CD4-positive, alpha-beta T cell (primary cell): ENCODE measurements at places on chromosomes 16 and 17.

GRCh38 chr16:15865742-15866141 lies 8.9 kb upstream of the MYH11 start:
- H3K4me1 ChIP-seq = no peaks in the 10 kb centered on the region
- no peak overlapping the region for H3K4me3 ChIP-seq
- no peaks in the 10 kb centered on the region for H3K27me3 ChIP-seq
- H3K27ac ChIP-seq = no peak overlapping the region
- no peak for DNase-seq

DNA sequence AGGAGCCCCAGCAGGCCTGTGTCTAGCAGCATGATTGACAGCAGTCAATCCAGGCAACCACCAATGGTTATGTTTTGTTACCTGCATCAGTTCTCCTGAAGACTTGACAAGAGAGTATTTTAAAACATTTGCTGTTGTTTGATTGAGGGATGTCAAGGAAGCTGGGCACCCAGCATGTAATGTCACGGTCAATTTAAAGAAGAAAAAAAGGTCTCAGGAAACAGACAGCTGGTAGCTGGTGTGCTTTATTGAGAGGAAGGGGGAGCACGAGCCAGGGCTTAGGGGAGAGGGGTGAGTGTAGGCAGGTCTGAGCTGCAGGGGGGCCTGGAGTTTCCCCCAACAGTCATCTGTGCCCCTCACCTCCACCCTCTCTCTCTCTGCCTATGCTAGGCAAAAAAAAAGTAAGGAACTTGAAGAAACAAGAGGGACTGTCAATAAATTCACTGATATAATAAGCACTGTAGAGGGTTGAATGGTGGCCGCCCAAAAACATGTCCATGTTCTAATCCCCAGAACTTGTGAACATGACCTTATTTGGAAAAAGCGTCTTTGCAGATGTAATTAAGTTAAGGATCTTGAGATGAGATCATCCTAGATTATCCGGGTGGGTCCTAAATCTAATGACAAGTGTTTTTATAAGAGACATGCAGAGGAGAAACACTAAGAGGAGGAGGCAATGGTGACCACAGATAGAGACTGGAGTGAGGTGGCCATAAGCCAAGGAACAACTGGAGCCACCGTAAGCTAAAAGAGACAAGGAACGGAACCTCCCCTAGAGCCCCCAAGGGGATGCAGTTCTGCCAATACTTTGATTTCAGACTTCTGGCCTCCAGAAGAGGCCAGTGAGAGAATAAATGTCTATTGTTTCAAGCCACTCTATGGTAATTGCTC lies 14.5 kb downstream of the TSPOAP1 start:
- no peaks in the 10 kb centered on the region for H3K27me3 ChIP-seq
- H3K36me3 ChIP-seq = peaks cover 9% of the 10 kb centered on the region

- peak; percentile 76 for DNase-seq
- peaks cover 4% of the 10 kb centered on the region for H3K36me3 ChIP-seq
- no peak within 1 kb of the TSS for H3K27ac ChIP-seq
- H3K4me3 ChIP-seq = peak within 1 kb of the TSS; percentile 92
- peaks cover 30% of the 10 kb centered on the region for H3K4me1 ChIP-seq
Observed at GRCh38 chr17:42798383-42799380, at the start of the genes CNTD1 and COA3. Gene CNTD1 (plus strand): TSS chr17:42798861. CDS start chr17:42799068, 207 bp downstream. Gene COA3 (minus strand): TSS chr17:42798704. CDS start chr17:42798681, 23 bp downstream.

DNA sequence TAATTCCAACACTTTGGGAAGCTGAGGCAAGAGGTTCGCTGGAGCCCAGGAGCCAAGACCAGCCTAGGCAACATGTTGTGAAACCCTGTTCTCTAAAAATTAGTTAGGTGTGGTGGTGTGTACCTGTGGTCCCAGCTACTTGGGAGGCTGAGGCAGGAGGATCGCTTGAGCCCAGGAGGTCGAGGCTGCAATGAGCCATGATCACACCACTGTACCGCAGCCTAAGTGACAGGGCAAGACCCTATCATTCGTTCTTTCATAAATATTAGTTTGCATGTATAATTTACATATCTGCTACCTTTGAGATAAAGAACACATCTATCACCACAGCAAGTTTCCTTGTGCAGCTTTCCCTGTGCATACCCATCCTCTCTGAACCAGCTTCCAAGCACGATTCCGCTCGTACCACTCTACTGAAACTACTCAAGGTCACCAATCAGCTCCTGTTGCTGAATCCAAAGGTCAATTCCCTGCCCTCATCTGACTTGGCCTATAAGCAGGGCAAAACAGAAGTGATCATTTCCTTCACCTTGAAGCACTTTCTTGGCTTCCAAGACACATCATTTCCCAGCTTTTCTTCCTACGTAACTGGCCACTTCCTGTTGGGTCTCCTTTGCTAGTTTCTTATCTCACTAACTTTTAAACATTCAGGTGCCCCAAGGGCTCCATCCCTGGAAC lies 49.1 kb downstream of the GRB2 start:
- peaks cover 35% of the 10 kb centered on the region for H3K4me1 ChIP-seq
- H3K36me3 ChIP-seq = peaks cover 7% of the 10 kb centered on the region
- no peaks in the 10 kb centered on the region for H3K27me3 ChIP-seq

DNA sequence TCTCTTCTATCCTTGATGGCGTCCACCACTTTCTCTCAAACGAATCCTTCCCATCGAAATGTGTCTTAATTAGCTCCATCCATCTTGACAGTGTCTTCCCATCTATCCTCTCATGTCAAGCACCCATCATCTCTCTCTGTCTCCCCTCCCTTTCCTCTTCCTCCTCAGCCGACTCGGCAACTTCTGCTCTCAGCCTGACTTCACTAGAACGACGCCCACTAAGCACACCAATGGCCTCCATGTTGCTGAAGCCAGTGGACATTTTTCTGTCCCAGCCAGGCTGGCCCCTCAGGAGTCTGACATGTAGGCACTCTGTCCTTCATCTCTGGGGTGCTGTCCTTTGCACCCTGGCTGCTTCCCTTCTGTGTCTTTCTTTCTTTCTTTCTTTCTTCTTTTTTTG lies 2.5 kb upstream of the SPATA20 start:
- H3K4me3 ChIP-seq = no peak overlapping the region
- H3K27me3 ChIP-seq = no peaks in the 10 kb centered on the region
- H3K4me1 ChIP-seq = peaks cover 36% of the 10 kb centered on the region
- no peak overlapping the region for H3K27ac ChIP-seq
- no peak for DNase-seq
- H3K36me3 ChIP-seq = no peaks in the 10 kb centered on the region

DNA sequence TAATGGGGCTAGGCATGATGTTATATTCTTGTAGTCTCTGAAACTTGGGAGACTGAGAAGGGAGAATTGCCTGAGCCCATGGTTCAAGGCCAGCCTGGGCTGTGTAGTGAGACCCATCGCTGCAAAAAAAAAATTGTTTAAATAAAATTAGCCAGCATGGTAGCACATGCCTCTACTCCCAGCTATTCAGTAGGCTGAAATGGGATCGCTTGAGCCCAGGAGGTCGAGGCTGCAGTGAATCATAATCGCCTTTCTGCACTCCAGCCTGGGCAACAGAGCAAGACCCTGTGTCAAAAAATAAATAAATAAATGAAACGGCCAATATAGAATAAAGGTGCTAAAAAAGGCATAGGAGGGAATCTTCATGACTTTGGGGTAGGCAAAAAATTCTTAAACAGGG lies 13.9 kb upstream of the SLX4 start:
- H3K27ac ChIP-seq = no peak overlapping the region
- H3K4me1 ChIP-seq = peaks cover 23% of the 10 kb centered on the region
- peaks cover 4% of the 10 kb centered on the region for H3K36me3 ChIP-seq
- DNase-seq = no peak
- H3K27me3 ChIP-seq = no peaks in the 10 kb centered on the region
- H3K4me3 ChIP-seq = no peak overlapping the region

- no peaks in the 10 kb centered on the region for H3K4me1 ChIP-seq
- H3K27me3 ChIP-seq = no peaks in the 10 kb centered on the region
- DNase-seq = no peak
- H3K27ac ChIP-seq = no peak overlapping the region
- no peak overlapping the region for H3K4me3 ChIP-seq
Observed at GRCh38 chr16:11063448-11064201, 119.3 kb downstream of the CLEC16A start.

GRCh38 chr17:48843187-48843900 lies 12.5 kb downstream of the CALCOCO2 start:
- H3K27me3 ChIP-seq = no peaks in the 10 kb centered on the region
- H3K27ac ChIP-seq = no peak overlapping the region
- H3K4me3 ChIP-seq = no peak overlapping the region

- H3K36me3 ChIP-seq = no peaks in the 10 kb centered on the region
- H3K4me3 ChIP-seq = no peak overlapping the region
- no peak for DNase-seq
- H3K27ac ChIP-seq = no peak overlapping the region
- no peaks in the 10 kb centered on the region for H3K27me3 ChIP-seq
Observed at GRCh38 chr17:73637866-73638265, 6.4 kb downstream of the SDK2 start.

- peak; percentile 37 for DNase-seq
- H3K4me1 ChIP-seq = peaks cover 16% of the 10 kb centered on the region
- H3K4me3 ChIP-seq = peak overlapping the region; percentile 24
- H3K36me3 ChIP-seq = no peaks in the 10 kb centered on the region
- peaks cover 11% of the 10 kb centered on the region for H3K27me3 ChIP-seq
Observed at GRCh38 chr17:77571155-77571981, 387.1 kb upstream of the TNRC6C start.

- H3K4me1 ChIP-seq = no peaks in the 10 kb centered on the region
- no peak overlapping the region for H3K4me3 ChIP-seq
- peaks cover 80% of the 10 kb centered on the region for H3K36me3 ChIP-seq
Observed at GRCh38 chr17:4678448-4679026, 25.4 kb downstream of the PELP1 start.

GRCh38 chr17:38894276-38894675 lies 24.4 kb downstream of the LASP1 start:
- H3K4me1 ChIP-seq = peaks cover 96% of the 10 kb centered on the region
- no peak overlapping the region for H3K4me3 ChIP-seq
- H3K27ac ChIP-seq = peak overlapping the region; percentile 65
- peaks cover 65% of the 10 kb centered on the region for H3K36me3 ChIP-seq
- no peaks in the 10 kb centered on the region for H3K27me3 ChIP-seq

- H3K27ac ChIP-seq = no peak overlapping the region
- H3K4me1 ChIP-seq = no peaks in the 10 kb centered on the region
- H3K27me3 ChIP-seq = peaks cover 9% of the 10 kb centered on the region
- no peak for DNase-seq
- no peaks in the 10 kb centered on the region for H3K36me3 ChIP-seq
- H3K4me3 ChIP-seq = no peak overlapping the region
Observed at GRCh38 chr16:54193665-54194333, 92.8 kb downstream of the IRX3 start.

DNA sequence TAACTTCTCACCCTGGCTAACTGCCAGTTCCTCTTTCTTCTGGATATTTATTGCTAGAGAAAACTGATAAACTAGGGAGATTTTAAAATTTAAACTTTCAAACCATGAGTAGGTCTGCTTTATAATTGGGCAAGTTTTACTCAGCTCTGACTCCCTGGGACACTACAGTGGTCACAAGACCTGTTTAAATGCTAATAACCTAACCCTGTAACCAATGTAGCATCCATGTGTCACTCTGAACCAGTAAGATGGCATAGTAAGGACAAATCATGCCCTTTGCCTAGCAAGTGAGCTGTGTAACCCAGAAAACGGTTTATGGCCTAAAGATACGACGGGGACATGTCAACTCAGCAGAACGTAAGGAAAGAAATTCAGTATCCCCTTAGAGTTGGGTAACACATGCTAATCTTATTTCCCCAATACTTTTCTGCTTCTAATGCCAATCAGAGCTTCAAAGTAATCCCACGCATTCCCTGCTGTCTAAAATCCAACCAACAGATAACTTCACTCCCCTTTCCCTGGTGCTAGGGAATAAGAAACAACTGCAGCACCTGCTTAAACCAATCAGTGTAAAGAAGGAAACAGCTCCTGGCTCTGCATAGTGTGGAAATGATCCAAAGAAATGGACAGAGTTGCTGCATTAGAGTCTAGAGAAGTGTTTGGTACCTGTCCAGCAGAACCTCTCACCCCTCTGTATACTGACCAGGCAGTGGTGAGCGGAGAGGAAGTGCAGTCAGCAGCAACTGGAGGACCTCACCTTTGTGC lies 85.7 kb downstream of the NCOR1 start:
- no peak for DNase-seq
- peaks cover 57% of the 10 kb centered on the region for H3K36me3 ChIP-seq
- no peak overlapping the region for H3K4me3 ChIP-seq

GRCh38 chr16:12228602-12229499 lies 252.3 kb downstream of the SNX29 start:
- no peaks in the 10 kb centered on the region for H3K27me3 ChIP-seq
- no peaks in the 10 kb centered on the region for H3K4me1 ChIP-seq
- H3K27ac ChIP-seq = no peak overlapping the region
- H3K4me3 ChIP-seq = no peak overlapping the region

DNA sequence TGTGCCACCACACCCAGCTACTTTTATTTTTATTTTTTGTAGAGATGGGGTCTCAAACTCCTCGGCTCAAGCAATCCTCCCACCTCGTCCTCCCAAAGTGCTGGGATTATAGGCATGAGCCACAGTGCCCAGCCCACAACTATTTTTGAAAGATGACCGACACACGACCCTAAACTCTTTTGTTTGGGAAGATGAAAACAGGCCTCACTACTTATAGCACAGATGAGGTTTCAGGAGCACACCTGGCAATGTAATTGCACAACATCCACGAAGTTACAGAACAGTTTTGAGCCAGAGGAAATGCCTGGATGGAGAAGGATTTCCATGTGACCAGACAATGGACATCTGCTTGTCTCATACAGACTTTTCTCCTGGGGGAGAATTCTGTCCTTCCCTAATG lies 43.4 kb upstream of the PRSS54 start:
- no peak overlapping the region for H3K27ac ChIP-seq
- H3K4me1 ChIP-seq = peaks cover 8% of the 10 kb centered on the region
- no peaks in the 10 kb centered on the region for H3K36me3 ChIP-seq

DNA sequence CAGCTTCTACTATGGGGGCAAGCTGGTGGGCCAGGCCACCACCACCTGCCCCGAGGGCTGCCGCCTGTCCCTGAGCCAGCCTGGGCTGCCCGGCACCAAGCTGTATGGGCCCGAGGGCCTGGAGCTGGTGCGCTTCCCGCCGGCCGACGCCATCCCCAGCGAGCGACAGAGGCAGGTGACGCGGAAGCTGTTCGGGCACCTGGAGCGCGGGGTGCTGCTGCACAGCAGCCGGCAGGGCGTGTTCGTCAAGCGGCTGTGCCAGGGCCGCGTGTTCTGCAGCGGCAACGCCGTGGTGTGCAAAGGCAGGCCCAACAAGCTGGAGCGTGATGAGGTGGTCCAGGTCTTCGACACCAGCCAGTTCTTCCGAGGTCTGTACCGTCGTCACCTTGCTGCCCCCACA lies 19.5 kb downstream of the IRF8 start:
- H3K27me3 ChIP-seq = no peaks in the 10 kb centered on the region
- H3K4me3 ChIP-seq = no peak overlapping the region
- peaks cover 3% of the 10 kb centered on the region for H3K36me3 ChIP-seq
- no peak overlapping the region for H3K27ac ChIP-seq
- DNase-seq = no peak
- peaks cover 11% of the 10 kb centered on the region for H3K4me1 ChIP-seq

- no peak overlapping the region for H3K27ac ChIP-seq
- no peaks in the 10 kb centered on the region for H3K36me3 ChIP-seq
- H3K27me3 ChIP-seq = peaks cover 6% of the 10 kb centered on the region
- peak; percentile 60 for DNase-seq
- peaks cover 39% of the 10 kb centered on the region for H3K4me1 ChIP-seq
Observed at GRCh38 chr17:67993153-67993997, 2.9 kb downstream of the C17orf58 start.
